ENCODE measurements at places on chromosomes 12 and 14.

GRCh38 chr12:56998981-56999380 lies 7.4 kb downstream of the ZBTB39 start:
- DNase-seq, result no peak

DNA sequence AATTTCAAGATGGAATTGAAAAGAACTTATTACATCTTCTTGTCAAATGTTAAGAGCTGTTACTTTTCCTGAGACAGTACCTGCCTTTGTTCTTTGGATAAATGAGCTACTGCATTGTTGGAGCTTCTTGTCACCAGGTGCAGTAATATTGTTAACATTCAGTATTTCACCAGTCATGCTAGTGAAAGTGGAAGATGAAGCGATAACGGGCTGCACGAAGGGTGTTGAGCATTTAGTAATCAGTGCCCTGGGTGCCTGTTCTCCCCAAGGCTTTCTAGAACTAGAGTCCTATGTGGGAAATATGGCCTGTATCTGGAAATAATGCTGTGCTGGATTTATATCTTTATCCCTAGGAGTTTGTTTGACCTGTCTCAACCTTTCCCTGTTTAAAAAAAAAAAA lies 83.2 kb downstream of the PPP2R5C start:
- DNase-seq, result no peak

GRCh38 chr14:92651106-92651757 lies 97.2 kb downstream of the LGMN start:
- DNase-seq, result no peak

DNA sequence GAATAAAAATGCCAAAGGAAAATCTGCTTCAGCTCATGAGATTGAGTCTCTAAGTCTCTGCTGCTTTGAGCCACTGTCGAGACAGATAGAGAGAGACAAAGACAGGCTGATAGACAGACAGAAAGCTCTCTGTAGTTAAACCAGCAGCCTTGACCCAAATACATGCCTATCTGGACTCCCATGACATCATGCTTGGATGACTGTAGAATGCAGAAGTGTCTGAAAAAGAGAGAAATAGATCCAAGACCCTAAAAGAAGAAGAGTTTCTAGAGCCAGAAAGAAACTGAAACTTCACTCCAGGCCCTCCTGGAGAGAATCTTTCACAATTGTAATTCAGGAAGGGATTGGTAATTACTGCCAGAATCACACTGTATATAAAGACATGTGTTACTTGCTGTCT lies 122.6 kb upstream of the PLXNC1 start:
- no peak for DNase-seq

GRCh38 chr12:29546000-29546399 lies 48.5 kb upstream of the OVCH1 start:
- no peak for DNase-seq

GRCh38 chr14:99552572-99553216 lies 51.3 kb downstream of the CCDC85C start:
- no peak for DNase-seq

DNA sequence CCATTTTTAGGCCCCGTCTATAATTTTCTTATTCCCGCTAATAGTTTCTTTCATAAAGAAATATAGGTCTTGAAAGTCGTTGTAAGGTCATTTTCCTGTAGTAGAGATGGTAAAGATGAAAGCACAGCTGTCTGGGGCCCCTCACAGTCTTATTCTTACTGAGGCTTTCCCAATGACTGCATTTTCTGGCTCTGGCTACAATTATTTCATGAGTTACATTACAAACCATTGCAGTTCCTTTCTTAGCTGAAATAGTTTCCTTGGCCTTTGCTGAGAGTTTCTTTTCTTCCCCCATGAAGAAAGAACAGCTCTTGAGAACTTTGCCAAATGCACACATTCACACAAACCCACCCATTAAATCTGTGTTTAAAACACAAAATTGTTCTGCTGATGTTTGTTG lies 113.0 kb downstream of the DYRK2 start:
- DNase-seq, result no peak

DNA sequence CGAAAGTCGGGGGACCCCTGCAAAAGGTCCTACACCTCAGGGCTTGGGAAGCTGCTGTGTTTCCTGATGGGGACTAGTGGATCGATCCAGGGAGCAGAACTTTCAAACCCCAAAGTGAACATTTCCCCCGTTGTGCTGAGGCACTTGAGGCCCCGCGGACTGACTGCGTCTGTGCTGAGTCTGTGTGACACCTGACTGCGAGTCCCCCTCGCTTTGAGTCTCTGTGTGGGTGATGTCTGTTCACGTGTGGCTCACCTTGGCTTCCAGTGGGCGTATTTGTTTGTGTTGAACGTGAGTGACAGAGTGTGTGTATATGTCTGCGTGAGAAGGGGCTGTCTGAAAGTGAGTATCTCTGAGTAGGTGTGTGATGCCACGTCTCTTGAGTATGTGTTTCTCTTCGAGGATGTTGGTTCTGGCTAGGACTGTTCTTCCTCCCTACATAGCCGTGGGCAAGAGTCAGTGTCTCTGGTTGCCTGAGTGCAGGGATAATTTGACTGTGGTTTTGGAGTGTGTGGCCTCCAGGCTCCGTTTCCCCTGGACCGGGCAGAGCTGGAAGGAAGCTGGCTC lies 1.3 kb downstream of the TEAD4 start:
- peak; percentile 33 for DNase-seq

GRCh38 chr12:90938451-90938850 lies 16.5 kb downstream of the CCER1 start:
- peak; percentile 69 for DNase-seq

GRCh38 chr12:12467688-12468261 lies 94.9 kb downstream of the DUSP16 start:
- DNase-seq, result no peak

DNA sequence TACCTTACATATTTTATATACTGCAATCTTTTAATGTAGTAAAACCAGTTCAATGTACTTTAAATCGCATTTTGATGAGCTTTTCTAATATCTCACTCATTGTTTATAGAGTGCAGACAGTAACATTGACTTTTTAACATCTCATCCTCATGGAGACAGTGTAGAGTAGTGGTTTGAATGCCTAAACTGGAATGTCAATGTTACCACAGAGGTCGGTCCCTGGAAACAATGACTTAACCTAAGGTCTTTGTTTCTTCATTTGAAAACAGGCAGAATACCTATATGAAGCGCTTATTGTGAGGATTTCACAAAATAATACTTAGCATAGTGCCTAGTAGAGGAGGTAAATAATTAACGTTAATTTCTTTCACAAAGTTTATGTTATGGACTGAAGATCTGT lies 5.0 kb downstream of the CDK17 start:
- DNase-seq, result no peak

- DNase-seq, result peak; percentile 95
Observed at GRCh38 chr14:99757331-99758070, 35.7 kb upstream of the EML1 start.

GRCh38 chr12:43407816-43408645 lies 144.0 kb downstream of the ADAMTS20 start:
- peak; percentile 67 for DNase-seq

DNA sequence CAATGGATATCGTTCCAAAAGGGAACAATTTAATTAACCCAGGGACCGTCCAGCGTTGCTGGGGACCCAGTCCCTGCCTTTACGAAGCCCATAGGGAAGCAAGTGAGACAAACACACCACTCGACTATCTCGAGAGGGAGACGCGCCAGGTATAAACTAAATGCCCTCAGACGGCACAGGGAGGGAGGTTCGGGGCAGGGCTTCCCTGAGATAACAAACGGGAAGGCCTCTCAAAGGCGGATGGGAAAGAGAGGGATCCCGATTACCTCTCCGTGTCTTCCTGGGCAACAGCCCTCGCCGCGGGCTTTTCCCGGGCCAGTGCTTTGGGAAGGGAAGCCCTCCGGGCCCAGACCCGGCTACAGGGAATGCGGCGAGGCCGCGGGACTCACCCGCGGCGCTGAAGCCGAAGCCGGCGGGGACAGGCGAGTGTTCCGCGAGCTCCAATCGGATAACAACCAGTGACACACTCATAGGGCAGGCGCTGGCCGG lies 390 bp downstream of the BRAP start:
- DNase-seq, result no peak

GRCh38 chr14:87877877-87878276 lies 115.1 kb downstream of the GALC start:
- DNase-seq, result peak; percentile 58

- no peak for DNase-seq
Observed at GRCh38 chr12:57621497-57622292, 10.5 kb downstream of the ARHGEF25 start.

GRCh38 chr12:53173085-53173715 lies 7.3 kb upstream of the ZNF740 start:
- peak; percentile 42 for DNase-seq

GRCh38 chr12:92952394-92952793 lies 23.3 kb upstream of the EEA1 start:
- no peak for DNase-seq

- DNase-seq, result no peak
Observed at GRCh38 chr12:105234197-105234596, 1.8 kb downstream of the APPL2 start.

GRCh38 chr12:5094551-5094950 lies 50.9 kb downstream of the KCNA5 start:
- DNase-seq, result peak; percentile 53
